ENCODE measurements at places on chromosomes 2 and 18.

DNA sequence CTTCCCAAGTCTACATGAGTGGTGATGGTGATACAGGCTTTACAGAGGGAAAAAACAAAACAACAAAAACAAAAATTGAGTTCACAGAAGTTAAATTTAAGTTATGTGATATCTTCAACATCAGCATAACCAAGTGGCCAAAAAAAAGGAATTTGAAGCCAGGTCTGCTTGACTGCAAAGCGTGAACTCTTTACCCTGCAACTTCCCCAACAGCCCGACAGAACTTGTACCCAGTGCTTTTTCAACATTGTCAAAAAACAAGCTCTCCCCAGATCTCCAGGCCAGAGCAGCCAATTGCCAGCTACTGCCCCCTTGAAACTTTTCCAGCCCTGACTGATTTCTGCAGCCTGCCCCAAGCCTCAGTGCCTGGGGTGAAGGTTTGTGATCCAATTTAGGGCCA is 76.7 kb downstream of the RNF144A start:
- no peak for DNase-seq

DNA sequence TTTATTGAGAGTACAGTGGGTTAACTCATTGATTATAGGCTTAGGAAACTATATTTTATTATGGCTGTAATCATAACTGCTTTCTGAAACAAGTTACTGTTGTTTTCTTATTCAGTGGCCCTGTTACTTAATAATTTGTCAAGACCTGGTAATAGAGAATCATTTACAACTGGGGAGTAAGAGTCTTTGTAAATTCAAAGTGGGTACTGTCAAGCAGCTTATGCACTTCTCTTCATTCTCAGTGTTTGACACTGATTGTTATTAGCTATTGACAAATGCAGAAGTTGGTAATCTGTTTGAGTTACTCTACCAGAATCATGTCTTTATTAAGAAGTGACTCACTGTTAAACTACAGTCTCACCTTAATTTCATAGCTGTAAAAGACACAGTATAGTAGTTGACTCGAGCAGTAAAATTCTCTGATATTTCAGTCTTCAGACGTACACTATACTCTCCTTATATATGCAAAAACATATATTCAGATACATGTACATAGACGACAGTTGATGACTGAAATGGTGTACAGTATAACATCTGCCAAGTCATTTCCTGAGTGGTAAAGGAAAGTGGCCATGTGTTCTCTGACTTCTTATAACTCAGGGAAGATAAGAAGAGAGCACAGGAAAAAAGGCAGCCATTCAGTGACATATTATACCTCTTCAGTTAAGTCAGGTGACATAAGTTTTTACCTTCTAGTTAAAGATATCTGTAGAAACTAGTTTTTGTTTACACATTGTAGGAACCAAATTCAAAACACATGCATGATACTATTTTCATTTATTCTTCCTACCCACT is 36.0 kb upstream of the TTC27 start:
- DNase-seq, result no peak

DNA sequence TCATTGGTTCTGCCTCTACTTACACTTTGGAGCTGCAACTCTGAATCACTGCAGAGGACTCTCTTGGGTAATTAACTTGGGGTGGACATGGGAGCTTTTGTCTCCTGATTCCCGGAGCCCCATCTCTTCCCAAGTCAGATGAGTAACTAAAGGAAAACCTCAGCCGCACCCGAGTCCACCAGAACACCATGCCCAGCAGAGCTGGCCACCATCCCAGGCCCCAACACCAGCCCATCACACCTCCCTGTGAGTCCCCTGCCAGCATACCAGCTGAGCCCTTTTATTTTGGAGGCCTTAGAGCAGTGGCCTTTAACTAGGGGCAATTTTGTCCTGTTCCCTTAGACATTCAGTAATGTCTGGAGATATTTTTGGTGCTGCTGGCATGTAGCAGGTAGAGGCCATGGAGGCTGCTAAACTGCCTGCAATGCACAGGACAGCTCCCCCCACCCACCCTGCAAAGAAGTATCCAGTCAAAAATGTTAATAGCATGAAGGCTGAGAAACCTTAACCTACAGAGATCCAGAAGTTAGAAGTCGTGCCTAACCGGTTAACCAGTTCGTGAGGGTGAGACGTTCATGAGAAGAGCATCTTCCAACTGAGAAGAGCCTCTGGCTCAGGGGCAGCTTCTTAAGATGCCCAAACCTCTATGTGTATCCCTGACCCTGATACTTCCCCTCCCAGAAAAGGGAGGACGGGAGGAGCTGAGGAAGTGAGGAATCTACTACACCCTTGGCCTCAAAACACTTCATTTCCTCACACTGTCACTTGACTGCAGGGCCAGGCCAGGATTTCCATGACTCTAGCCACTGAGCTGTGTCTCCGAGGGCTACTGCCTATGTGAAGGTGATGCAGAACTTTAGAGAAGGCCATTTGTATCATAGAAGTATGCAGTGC is 139.9 kb upstream of the EPAS1 start:
- DNase-seq, result no peak

DNA sequence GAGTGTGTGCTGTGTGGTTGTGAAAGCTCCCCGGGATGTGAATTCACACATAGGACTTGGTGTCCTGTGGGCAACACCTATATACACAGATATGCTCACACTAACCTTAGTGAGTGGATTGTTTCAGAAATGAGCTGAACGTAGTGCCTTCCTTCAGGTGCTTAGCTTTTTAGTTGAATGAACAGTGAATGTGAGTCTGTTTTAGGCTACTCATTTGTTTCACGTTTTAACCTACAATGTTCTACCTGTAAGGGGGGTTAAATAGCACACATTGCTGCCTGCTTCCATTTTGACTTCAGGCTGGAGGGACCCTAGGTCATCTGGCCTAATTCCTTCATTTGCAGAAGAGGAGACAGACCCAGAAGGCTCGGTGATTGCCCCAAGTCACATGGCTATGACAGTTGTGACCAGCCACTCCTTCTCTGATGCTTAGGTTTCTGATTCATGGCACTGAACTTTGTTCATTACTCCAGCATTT is 1.0 kb downstream of the PLEK start:
- DNase-seq, result no peak

DNA sequence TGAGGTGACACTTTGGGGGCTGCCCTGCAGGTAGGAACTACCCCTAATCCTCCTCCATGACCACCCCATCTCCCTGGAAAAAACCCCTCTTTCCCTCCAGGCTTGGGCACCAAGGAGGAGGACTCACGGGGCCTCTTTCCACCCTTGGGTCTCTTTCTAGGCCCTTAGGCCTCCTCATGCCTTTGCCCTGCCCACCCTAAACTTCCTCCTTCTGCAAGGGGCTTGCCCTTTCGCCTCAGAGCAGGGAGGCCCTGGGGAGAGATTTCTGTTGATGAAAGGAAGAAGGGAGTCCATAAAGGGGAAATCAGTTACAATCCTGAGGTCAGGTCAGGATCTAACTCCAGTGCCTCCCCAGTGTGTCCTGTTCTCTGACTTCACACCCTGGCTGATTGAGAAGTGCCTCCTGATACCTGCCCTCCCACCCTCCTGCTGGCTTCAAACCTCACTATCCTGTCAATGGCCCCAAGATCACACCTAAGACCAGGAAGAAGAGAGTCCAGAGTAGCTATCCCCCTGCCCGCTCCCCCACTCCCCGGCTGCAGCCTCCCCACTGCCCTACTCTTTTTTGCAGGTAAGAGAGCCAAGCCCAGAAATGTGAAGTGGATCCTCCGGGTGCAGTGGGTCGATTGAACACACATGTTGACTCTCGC is 16.7 kb upstream of the TNS1 start:
- DNase-seq, result no peak

All from stimulated activated CD4-positive, alpha-beta T cell treated with anti-CD3 and anti-CD28 coated beads, Interleukin-15, amount 100 ng/mL, for 1 hour (primary cell).